ENCODE measurements at places on chromosomes 6 and 20.

GRCh38 chr20:57908704-57909630 is 199.2 kb upstream of the PMEPA1 start:
- no peak for DNase-seq

GRCh38 chr20:12177657-12178293 is 260.1 kb downstream of the BTBD3 start:
- no peak for DNase-seq

DNA sequence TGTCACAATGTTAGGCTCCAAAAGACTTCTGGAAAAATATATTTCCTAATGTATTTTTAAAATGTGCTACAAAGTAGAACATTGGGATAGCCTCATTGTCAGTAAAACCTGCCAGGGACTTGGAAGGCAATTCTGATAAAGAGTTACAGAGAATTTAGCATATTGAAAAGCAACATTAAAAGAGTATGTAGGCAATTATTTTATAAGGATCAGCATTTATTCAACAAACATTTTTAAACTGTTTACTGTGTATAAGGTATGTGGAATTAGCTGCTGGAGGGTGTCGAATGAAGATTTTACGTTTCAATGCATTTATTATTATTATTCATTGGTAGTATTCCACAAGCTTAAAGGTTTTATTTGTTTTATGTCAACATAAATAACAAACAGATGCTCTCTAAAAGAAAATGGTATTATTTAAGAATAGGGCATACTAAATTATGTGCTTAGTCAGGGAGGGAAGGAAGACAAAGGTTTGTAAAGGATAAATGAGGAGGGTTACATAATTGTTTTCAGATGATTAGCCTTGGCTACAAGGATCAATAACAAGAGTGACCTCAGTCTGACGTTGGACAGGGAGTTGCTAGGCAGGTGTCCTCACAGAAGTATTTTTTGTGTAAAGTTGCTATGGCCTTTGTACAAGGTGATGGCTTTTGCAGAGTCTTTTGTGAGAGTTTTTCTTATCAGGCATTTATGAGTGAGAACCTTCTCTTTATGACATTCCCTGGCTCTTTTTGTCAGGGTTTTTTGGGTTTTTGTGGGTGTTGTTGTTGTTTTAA is 313.4 kb upstream of the PLCB4 start:
- DNase-seq = no peak

GRCh38 chr20:46228670-46229069 is 79.6 kb downstream of the CDH22 start:
- DNase-seq = no peak

GRCh38 chr20:43840382-43841070 is 74.1 kb upstream of the TOX2 start:
- DNase-seq = no peak

DNA sequence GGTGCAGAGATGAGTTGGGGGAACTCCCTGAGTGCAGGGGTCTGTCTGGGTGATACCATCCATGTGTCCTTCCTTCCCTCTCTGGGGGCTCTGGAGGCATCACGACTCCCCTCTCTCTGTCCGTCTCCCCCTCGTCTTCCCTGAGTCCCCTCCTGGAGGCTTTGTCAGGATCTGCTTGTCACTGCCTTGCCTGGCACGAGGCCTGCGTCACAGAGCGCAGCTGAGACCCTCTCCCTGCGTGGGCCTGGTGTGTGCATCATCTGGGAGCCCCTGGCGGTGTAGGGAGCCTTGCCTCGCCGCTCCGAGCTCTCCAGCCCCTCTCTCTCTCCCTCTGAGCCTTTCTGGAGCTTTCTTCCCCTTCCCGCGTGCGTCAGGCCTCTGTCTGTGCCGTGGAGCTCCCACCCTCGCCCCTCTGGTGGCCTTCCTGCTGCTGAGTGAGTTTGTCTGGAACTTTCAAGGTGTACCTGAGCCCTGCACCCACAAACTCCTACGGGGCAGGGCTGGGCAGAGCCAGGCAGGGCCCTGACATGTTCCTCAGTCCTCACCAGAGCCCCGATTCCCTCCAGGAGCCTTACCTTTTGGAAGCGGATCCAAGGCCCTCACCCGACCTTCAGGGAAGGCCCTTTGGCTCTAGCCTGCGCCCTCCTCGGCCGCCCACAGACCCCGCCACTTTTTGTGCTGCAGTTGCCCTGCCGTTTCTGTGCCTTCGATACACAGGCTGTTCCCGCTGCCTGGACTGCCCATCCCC is 70.3 kb downstream of the SRC start:
- no peak for DNase-seq

GRCh38 chr6:38146021-38146733 is 326.6 kb downstream of the ZFAND3 start:
- no peak for DNase-seq

DNA sequence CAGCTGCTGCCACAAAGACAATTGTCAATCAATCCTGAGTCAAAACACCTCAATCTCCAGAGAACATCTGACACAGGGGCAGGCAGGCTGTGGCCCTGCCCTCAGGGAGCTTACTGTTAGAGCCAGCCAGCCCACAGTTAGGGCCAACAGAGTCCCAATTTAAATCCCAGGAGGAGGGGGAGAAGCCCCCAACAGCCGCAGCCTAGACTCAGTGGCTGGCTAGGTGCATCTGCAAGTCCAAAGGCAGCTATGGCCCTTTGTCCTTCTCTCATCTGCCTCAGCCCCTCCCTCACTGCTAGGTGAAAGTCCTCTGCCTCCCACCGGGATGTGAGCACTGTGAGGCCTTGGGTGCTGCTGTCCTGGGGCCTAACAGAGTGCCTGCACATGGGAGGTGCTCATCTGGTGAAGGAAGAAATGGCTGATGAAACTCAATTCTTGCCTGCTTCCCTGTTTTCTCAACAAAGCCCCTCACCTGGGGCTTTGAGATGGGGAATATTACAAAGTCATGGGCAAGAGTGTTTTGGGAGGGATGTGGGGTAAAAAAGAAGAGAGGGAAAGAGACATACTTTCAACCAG is 33.7 kb upstream of the VEGFA start:
- DNase-seq = no peak

GRCh38 chr20:17698384-17698783 is 1.4 kb upstream of the BANF2 start:
- DNase-seq = no peak

DNA sequence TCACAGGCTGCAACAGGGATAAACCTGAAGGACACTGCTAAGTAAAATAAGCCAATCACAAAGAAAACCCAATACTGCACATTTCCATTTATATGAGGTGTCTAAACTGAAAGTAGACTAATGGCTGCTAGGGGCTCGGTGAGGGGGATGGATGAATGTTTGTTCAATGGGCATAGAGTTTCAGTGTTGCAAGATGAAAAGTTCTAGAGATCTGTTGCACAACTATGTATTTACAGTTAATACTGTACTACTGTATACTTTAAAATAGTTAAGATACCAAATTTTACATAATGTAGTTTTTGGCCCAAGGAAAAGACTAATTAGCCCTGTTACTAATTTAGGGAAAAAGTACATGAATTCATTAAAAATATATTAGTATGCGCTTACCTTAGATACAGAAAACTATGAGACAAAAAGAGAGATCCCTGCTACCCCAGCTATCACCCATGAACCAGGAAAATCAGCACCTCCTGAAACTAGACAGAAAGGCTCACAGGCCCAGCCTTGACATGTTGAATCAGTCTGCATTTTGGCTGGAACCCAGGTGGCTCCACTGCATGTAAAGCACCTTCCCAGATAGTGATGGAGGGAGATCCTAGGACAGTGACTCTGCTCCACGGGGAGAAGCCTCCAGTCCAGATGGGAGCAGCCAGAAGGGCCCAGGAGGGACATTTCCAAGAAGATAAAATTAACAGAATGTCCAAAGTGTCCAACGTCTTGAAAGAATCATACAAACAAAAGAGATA is 16.1 kb downstream of the HLA-F start:
- DNase-seq = no peak

- DNase-seq = no peak
These were observed 133.7 kb downstream of the PXDC1 start for GRCh38 chr6:3617681-3618311.

DNA sequence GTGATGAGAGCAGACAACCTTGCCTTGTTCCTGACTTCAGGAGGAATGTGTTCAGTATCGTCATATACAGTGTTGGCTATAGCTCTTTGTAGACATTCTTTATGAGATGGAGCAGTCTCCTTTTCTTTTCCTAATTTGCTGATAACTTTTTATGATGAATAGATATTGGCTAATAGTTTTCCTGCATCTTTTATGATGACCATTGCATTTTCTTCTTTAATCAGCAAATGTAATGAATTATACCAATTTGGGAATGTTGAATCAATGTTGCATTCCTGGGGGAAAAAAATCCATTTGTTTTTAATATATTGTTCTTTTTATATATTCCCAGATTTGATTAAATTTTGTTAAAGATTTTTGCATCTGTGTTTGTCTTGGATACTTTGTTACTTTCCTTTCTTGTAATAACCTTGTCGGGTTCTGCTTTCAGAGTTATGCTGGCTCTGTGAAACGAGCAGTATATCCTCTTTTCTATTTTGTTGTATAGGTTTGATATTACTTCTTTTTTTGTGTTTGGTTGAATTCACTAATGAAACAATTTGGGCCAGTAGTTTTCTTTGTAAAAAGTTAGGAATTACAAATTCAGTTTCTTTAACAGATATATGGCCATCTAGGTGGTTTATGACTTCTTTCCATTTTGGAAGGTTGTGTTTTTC is 23.9 kb downstream of the KDM1B start:
- no peak for DNase-seq

DNA sequence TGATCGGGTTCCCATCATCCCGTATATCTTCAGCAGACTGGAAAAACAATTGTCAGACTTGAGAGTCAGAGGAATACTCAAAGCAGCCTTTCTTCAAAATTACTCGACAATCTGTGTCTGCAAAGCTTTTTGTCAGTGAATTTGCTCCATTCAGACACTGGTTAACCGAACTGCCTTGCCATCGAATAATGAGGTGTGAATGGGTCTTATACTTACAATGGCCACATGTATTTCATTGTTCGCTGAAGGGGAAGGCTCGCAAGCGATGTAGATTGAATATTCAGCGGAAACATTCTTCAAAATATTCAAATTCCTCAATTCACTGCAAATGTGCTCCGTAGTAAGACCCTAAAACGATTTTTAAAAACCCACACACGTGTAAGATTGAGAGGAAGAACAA is 32.9 kb downstream of the JAG1 start:
- DNase-seq = no peak

- DNase-seq = no peak
These were observed 244.9 kb downstream of the THBS2 start for GRCh38 chr6:169008641-169009257.

DNA sequence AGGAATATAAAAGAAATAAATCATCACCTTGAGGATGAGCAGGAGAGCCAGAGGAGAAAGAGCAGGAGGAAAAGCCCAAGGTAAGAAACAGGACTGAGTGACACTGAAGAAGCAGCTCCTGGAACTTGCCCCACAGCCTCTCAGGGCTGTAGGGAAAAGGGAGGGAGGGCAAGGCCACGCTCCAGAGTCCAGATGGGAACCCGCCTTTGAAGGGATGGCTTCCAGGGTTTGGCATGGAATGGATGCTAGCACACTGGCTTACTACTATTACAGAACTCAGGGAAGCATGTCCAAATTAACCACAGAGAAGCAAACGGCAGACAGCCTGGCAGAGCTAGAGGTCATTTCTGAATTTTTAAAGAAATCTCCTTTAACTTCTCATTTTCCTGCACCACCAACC is 26.8 kb downstream of the RALGAPA2 start:
- DNase-seq = no peak

DNA sequence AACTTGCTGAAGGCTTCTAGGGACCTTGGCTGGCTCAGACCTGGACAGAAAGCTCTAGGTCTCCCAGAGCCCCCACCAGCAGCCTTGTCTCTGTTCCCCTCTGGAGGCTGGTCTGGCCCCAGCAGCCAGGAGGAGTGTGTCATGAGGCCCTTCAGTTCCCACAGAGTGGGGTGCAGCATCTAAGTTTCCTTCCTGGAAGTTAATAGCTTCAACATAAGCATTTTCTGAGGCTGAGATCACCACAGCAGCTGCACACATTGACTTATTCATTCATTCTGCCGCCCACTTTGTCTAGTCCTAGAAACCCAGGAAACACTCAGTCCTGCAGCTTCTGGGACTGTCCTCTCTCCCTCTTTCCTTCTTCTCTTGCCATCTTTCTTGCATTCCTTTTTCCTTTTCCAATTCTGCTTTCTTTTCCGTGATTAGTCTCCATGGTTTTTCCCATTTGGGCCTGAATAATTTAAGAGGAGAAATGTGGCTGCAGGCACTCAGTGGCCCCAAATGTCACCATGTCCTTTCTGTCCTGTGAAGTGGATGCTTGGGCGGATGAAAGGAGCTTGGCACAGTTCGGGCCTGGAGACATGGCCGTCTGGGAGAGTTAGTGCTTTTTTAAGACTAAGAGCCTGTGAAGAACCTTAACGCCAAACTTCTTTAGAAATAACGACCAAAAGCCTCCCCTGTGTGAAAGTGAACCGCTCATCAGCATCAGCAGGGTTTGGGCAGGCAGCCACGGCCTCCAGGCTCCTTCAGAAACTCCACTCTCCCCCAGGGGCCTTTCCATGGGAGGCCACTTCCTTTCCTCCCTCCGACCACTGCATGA is 31.0 kb upstream of the PCMTD2 start:
- DNase-seq = no peak

- no peak for DNase-seq
These were observed 65.5 kb upstream of the CLVS2 start for GRCh38 chr6:122930252-122931180.

- no peak for DNase-seq
These were observed 123.8 kb upstream of the MLN start for GRCh38 chr6:33927616-33928015.

DNA sequence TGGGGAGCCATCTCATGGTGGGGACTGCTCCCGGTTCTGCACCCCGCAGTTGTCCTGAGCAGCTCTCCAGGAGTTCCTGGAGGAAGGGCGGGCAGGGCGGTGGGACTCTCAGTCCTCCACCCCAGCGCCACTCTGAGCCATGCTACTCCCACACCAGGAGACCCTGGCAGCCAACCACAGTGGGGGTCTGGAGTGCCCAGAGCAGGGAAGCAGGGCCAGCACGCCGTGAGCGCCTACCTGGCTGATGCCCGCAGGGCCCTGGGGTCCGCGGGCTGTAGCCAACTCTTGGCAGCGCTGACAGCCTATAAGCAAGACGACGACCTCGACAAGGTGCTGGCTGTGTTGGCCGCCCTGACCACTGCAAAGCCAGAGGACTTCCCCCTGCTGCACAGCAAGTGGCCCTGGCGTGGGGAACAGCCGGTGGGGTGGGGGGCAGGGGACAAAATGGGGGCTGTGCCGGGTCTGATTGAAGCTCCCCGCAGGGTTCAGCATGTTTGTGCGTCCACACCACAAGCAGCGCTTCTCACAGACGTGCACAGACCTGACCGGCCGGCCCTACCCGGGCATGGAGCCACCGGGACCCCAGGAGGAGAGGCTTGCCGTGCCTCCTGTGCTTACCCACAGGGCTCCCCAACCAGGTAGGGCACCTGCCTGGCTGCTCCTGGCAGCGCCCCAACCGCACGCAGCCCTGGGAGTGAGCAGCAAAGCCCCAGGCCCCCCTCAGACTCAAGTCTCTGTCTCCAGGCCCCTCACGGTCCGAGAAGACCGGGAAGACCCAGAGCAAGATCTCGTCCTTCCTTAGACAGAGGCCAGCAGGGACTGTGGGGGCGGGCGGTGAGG is 1.6 kb upstream of the TNFRSF6B start:
- DNase-seq = no peak

GRCh38 chr20:33108661-33109060 is 29.2 kb downstream of the BPIFB4 start:
- no peak for DNase-seq
